ENCODE measurements at places on chromosomes 6 and 20. TPM values are rescaled to one million over a fixed set of nuclear protein-coding genes. Genes with fewer than 3 reads are reported as not detected.
A peak's percentile ranks its signal among the peaks of the same experiment; 100 is the strongest.

- DNase-seq = peak; percentile 46
Observed at GRCh38 chr6:24719125-24719971, at the start of gene C6orf62. TSS of gene C6orf62 (minus strand) at chr6:24719154. CDS start at chr6:24718668, 486 bp downstream.

LY6G6C gene
- total RNA-seq = not detected

- no peak for DNase-seq
Observed at GRCh38 chr6:22878324-22878701, 308.9 kb downstream of the HDGFL1 start.

MRAP2 gene
- 2.7 TPM for total RNA-seq

DNA sequence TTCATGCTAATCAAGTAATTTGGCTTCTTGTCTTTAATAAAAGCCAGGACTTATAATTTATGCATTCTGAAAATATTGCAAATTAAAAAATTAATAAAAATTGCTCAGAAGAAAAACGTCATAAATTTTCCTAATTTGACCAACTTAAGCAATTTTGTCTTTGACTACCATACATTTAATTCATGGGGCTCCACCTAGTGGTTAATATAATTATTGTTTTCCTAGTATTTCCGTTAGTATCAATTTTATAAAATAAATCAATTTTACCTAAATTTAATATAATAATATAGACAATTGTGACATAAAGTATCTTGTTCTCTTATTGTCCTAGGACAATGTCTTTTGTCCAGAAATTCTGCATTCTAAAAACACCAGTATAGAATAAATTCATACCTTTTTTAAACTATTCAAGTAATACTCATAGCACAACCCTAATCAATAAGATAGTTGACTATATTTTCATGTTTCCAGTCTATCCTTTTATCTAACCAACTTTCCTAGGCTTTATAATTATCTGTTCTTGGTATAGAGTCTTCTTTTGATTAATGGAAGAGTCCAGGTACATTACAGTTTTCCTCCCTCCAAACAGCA, 319.9 kb downstream of the TRDN start:
- no peak for DNase-seq

GRCh38 chr6:79117752-79118151, 39.7 kb upstream of the PHIP start:
- no peak for DNase-seq

DNA sequence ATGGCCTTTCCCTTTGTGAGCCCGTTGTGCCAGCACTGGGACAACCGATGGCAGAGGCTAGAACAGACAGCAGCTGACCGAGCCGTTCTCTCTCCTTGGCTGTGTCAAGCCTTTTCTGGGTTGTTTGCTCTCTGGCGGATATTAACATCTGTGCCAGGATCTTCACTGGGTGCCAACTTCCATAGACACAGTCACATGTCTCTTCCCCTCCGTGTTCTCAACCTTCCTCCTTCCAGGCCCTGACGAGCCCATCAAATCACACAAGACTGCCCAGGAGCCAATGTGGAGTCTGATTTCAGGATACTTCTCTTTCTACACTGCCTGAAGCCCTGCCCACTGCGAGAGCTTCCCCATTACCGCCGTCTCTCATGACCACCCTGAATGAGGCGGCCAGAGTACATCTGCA, 111.0 kb upstream of the RALGAPA2 start:
- no peak for DNase-seq

MAD2L1BP gene
- 48.1 TPM for total RNA-seq

GRCh38 chr6:34378470-34378869, 14.0 kb downstream of the NUDT3 start:
- DNase-seq = no peak

DNA sequence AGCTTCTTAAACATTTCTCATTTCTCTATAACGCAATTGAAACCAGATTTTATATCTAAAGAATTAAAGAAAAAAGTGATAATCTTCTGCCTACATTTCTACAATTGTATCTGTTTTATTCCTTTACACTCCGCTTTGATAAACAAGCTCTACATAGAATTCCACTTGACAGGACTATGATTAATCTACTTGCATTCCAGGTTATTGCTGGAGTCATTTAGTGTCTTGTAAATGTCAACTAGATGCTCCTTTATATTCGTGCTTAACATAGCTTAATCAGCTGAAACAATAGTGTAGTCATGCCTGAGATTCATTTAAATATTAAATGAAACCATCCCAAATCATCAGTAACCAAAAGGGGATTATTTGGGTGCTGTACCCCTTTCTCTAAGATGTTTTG, 284.0 kb downstream of the TRDN start:
- no peak for DNase-seq

- peak; percentile 50 for DNase-seq
Observed at GRCh38 chr20:8764344-8764962, 304.4 kb upstream of the PLCB4 start.

DNA sequence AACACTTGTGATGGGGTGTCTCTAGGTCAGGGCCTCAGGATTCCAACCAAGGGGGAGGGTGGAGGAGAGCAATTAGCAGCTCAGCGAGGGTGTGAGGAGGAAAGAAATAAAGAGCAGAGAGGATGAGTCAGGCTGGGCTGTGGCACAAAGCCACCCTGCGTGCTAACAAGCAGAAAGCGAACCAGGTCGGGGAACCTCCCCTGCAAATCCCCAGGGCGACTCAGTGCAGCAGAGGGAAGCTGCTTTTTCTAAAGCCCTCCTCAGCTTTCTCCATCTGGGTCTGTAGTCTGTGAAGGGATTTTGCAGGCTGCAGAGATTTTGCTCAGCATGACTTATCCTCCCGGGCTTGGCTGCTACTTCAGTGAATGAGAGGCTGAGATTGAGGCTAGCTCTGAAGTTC, 6.6 kb upstream of the SPO11 start:
- no peak for DNase-seq

DNA sequence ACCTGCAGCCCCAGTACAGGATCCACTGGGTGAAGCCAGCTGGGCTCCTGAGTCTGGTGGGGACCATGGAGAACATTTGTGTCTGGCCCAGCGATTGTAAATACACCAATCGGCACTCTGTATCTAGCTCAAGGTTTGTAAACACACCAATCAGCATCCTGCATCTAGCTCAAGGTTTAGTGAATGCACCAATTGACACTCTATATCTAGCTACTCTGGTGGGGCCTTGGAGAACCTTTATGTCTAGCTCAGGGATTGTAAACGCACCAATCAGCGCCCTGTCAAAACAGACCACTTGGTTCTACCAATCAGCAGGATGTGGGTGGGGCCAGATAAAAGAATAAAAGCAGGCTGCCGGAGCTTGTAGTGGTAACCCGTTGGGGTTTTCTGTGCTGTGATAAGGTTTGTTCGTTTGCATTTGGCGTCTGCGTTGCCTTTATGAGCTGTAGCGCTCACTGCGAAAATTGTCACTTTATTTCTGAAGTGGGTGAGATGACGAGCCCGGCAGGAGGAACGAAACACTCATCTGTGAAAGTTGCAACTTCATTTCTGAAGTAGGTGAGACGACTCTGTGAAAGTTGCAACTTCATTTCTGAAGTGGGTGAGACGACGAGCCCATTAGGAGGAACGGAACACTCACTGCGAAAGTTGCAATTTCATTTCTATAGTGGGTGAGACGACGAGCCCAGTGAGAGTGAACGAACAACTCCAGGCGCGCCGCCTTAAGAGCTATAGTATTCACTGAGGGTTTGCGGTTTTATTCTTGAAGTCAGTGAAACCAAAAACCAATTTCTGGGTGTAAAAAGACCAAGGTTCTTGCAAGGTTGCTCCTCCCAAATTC, 31.1 kb downstream of the SERPINB6 start:
- DNase-seq = no peak

METTL24 gene
- 11.2 TPM for total RNA-seq

Data from Peyer's patch (tissue), 4 donors.